CD4-positive, alpha-beta T cell treated with Interleukin-4 for 4 hours (primary cell): ENCODE measurements at places on chromosomes 6 and 20.

- no peak for DNase-seq
These were observed 235.9 kb upstream of the RGS17 start for GRCh38 chr6:153367021-153367420.

GRCh38 chr6:43328528-43328927, 19.9 kb upstream of the CRIP3 start:
- DNase-seq = no peak

DNA sequence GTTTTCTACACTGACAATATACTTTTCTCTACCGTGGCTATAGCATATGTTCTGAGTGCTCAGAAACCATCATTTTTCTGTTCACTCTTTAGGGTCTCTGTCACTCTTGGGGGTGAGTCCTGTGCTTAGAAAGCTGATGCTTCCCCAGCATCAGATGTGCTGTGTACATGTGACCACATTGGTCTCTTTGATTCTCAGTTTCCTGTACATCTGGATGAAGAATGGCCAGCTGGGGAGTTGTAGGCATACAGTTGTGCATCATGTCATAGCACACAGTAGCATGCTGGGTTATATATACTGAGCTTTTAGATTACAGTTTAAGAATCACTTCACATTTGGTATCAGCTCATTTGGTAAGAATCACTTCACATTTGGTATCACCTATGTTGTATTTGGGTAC, 238.6 kb upstream of the PREP start:
- DNase-seq = no peak

DNA sequence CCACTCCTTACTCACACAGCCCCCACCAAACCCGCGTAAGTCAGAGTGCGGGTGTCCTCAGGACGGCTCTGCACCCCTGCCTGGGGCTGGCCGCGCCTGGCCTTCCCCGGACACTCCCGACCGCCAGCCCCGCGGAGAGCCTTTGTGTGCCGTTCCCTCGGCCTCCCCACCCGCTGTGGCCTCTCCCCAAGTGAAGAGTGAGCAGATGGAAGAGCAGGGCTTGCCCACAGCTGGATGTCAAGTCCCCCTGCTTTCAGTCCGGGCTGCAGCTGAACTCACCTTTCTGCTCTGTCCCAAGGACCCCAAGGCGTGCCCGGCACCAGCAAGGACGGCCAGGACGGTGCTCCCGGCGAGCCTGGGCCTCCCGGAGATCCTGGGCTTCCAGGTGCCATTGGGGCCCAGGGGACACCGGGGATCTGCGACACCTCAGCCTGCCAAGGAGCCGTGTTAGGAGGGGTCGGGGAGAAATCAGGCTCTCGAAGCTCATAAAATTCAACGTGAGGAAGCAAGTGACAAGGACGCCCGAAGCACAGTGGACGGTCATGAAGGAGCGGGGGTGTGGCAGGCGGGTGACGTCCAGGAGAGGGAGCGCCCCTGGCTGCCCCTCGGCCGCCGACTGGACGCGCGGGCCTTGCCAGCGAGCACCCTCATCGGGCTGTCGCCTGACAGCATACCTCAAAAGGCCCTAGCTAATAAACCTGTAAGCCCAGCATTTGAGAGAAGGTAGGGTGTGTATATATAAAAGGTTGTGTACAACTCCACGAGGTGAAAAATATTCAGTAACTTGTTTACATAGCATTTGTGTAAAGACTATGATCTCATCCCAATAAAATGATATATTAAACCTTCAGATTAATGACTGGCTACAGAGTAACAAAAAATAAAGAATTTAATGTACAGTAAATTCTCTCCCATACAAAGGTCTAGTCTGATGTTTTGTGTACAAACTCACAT, 21.1 kb downstream of the TCFL5 start:
- DNase-seq = no peak

- DNase-seq = no peak
These were observed 329 bp upstream of the GPR6 start for GRCh38 chr6:109977791-109978173.

DNA sequence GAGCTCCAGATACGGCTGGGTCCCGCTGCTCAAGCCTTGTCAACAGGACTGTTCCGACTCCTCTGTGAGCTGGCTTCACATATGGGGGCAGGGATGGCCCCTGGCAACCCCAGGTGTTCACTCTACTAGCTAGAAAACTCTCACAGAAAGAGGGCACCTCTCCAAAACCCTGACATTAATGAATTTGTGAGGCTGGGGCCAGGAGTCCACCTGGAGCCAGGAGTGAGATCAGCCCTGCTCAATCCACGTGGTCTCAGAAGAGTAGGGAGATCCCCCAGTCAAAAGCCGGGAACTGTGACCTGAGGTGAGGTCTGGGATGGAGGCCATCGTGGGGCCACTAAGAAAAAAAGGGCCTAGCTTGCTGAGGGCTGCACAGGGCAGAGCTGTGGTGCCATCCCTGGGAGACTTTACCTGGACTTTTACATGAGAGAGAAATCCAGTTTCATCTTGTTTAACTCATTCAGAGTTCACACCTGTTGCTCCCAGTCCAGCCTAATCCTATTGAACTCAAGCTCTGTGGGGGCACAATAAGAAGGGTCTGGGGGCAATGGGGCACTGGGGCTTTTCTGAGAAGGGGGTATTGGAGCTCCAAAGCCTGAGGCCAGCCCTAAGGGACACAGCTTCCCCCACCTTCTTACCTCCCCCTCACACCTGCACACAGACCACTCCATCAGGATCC, 144.3 kb upstream of the MLN start:
- no peak for DNase-seq

GRCh38 chr6:148608199-148608951, 138.5 kb upstream of the UST start:
- DNase-seq = peak; percentile 2

GRCh38 chr6:95294043-95294442, 283.3 kb upstream of the MANEA start:
- no peak for DNase-seq
